ENCODE measurements at places on chromosomes 3 and 15.
A peak's percentile ranks its signal among the peaks of the same experiment; 100 is the strongest.

- DNase-seq = no peak
Measured at GRCh38 chr3:13134879-13135206, 61.6 kb upstream of the IQSEC1 start.

DNA sequence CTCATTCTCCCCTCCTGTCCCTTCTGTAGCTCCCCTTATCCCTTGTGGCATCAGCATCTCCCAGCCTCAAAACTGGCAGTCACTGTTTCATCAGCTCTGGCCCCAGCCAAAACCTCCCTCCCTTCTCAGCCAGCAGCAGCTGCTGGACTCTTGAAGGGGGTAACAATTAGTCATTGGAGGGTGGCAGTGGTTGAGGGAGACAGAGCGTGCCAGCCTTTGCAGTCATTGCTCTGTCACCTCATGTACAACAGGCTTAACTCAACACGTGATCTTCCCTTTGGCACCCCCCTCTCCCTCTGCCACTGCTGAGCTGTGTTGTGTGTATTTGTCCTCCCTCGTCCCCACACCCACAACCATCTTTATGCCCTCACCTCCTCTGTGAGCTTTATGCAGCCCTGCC is 28.2 kb downstream of the RBP2 start:
- no peak for DNase-seq

- DNase-seq = no peak
Measured at GRCh38 chr15:67801142-67801541, 24.2 kb upstream of the SKOR1 start.

DNA sequence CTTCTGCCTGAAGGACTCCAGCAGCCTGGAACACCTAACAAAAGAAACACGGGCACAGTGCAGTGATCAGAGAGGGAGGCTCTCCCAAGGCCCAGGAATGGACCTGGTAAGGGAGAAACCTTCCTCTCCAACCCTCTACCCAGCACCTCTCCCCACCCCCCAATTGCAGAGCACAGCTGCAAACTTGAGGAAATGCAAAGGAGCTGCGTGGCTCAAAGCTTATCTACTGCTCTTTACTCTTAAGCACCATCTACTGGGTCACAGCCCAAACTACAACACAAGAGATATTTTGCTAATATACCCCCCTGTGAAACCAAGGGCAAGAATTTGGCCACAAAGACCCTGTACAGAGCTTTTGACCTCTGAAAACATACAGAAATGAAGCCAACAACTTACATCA is 328.3 kb downstream of the OXSM start:
- no peak for DNase-seq

GRCh38 chr15:80588801-80589200 is 106.3 kb upstream of the ABHD17C start:
- DNase-seq = peak; percentile 89

DNA sequence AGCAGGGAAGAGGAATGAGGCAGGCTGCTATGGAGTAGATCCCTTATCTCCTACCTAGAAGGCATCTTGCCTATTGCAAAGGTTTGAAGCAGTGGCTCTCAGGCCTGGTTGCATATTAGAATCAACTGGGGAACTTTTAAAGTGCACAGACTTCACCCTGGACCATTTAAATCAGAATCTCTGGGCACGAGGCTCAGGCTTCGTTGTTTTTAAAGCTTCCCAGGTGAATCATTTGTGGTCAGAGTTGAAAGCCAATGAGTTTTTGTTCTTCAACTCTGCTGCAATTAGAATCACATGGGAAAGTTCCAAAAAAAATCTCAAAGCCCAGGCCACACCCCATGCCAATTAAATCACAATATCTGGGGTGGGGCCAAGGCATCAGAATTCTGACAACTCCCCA is 773.1 kb downstream of the AGBL1 start:
- no peak for DNase-seq

GRCh38 chr3:34256791-34257190 is 458.4 kb downstream of the PDCD6IP start:
- no peak for DNase-seq

DNA sequence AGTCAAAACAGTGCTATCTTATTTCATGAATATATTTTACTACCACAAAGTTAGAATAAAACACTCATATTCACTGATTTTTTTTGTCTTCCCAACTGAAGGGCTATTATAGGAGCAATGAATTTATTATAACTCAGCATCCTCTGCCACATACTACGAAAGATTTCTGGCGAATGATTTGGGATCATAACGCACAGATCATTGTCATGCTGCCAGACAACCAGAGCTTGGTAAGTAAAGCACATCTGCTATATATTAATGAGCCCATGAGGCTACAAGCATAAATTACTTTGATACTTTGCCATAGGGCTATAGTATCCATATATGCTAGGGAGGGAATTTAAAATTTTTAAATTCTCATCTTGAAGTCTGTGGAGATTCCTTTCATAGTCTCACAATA is 95.9 kb downstream of the FEZF2 start:
- no peak for DNase-seq

- peak; percentile 32 for DNase-seq
Measured at GRCh38 chr3:151460774-151461450, at the start of gene IGSF10. TSS of gene IGSF10 (minus strand) at chr3:151461061. CDS start at chr3:151458709, 2,352 bp downstream.

DNA sequence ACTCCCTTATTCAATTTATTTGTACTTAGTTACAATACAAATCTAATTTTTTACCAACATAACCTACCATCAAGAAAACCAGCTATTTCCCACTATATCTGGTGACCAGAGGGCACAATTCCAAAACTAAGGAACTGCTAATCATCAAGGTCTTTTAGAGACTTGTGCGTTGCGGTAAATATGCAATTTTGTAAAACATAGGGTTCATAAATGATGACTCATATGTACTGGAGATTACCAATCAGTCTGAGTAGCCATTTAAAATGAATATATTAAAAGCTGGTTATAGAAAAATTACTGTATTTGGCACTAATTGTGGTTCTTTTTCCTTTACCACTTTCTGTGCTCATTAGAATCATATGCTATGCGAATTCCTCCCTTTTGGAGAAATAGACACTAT is 859.6 kb downstream of the ROBO1 start:
- DNase-seq = no peak

DNA sequence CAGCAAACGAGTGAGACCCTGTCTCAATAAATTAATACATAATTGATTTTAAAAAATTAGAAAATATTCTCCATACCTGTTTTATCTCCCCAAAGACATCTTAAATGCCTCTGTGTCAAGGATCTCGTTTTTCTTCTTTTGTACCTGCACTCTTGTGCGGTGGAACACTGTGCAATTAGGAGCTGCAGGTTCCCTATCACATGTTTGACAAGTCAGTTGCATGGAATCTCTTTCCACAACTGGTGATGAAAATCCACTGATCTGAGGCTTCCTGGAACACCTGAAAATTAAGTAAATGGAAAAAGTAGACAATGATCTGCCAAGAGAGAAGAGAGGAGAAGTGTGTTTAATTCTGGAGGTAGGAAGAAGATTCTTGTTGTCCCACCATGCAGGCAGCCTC is 3.0 kb upstream of the SNX22 start:
- no peak for DNase-seq

DNA sequence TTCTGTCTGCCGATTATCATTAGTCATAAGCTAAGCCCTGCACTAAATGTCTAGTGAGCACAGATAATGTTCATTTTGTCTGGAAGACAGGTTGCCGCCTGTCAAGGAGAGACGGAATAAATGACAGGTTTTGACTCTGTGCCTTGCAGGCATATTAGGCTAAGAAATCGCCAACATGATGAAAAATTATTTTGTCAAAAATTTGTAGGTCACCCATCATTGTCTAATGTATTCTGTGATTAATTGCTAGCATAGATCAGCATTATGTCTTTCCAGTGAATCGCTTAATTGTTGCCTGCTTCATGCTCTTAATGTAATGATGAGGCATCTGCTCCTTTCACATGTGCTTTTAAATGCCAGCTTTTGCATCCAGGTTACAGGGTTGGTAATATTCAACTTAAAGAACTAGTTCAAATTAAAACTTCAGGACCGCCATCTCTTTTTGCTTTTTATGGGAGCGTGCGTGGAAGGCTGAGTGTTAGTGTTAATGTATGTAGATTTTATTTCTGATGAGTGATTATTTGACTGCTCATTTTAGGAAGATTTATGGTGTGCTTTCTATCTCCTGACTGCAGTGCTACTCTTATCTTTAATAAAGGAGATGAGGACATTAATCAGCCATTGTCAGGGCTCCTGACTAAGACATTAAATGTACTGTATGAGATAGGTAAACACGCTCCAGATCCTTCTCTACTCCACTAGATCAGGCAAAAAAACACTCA is 120.8 kb upstream of the MEIS2 start:
- DNase-seq = no peak

GRCh38 chr3:101720851-101721840 is 3.3 kb upstream of the CEP97 start:
- no peak for DNase-seq

GRCh38 chr15:72227720-72228119 is 3.3 kb downstream of the PKM start:
- DNase-seq = no peak

- no peak for DNase-seq
Measured at GRCh38 chr3:127256733-127257271, 31.0 kb downstream of the PRR20G start.

DNA sequence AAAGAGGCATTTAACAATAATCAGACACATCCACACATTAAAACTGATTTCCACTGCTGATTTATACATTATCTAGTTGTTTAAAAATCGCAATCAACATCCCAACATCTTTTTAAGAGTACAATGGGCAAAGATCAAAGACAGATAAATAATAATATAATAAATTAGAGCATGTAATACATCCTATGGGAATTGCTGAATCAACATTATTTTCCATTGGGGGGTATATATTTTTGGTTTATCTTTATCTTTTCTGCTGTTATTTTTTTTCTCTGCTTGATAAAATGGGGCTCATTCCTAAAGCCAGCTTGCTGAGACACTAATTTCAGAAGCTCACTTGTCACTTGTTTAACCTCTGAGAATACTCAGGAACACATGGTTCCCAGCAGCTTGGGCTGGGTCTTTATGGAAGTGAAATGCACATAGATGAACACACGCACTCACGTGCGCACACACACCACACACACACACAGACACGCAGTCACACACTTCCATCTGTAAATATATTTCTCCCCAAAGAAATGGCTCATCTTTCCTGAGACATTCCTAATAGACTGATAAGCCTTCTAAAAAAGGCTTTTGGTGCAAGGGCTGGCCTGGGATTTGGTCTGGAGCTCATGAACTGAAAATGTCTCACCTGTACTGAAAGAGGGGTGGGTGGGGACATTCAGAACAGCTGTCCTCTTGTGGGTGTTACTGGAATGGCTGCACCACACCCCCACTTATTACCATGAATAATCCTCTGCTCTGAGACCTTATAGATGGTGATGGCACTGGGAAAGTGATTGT is 3.5 kb upstream of the PPIB start:
- DNase-seq = no peak

DNA sequence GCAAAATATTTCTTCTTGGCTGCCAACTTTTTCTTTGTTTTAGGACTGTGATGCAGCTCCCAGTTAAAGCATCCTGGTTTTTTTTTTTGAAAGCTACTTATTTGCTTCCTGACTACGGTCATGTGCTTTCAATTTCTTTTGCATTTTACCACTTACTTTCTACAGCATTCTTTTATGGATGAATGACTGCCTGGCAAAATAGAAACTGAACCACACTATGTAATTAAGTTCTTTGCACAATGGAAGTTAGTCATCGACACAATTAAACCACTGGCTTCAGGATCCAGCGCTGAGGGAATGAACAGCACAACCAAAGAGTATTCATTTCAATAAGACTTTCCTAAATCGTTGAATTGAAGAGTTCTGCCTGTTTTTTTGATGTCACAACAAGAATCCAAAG is 82.2 kb upstream of the EPHA3 start:
- no peak for DNase-seq

GRCh38 chr15:61687651-61688050 is 372.6 kb downstream of the VPS13C start:
- no peak for DNase-seq

- no peak for DNase-seq
Measured at GRCh38 chr3:33139996-33140395, 26.2 kb downstream of the CRTAP start.

DNA sequence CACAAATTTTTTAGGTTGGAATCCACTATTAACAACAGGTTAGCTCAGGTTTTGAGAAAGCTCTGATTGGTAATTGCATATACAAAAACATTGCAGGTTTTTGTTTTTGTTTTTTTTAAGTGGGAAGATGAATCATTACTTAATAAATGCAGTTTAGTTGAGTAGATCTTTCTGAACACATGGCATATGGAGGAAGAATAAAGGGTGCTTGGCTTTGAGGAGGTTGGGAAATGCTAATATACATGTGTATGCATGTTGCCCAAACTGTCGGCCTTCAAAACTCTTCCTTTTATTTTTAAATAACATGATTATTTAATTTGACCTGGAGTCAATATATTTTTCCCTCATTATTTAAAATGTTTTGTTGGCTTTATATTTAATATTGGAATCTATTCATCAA is 32.8 kb downstream of the ZBTB38 start:
- DNase-seq = no peak

DNA sequence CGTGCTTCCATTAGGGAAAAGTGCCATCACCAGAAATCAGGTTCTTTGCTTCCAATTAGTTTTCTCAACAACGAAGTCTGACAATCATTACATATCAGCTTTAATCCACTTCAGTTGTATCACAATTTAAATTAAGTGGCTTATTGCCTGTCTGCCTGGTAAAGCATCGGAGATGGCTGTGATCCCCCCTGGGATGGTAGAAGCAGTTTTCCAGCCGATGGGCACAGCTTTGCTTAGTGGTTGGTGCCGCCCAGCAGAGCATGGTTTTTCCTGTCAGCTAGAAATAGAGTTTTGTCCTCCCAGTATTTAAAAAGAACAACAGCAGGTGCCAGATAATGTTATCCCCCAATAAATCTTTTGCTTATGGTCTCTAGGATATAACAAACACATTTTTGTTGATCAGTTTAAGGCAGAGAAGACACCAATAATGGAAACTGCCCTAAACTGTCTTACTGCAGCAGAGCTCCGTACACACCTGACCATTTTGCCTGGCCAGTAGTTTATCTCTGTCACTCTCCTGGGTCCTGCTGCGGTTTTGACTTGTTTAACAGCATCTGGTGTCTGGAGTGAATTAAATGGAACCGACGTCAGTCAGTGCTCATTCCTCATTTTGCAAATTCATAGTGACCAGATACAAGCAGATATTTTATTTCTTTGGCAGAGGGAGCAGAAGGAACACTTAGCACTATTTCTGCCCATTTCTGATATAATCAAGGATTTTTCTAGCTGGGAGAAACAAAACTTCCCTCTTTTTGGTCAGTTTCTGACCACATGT is 79.1 kb downstream of the SLC49A4 start:
- no peak for DNase-seq
